ENCODE measurements at places on chromosomes 2 and 18.

GRCh38 chr18:45910405-45911023 lies 56.6 kb downstream of the EPG5 start:
- peak; percentile 7 for DNase-seq

GRCh38 chr18:48065601-48065995 lies 135.1 kb upstream of the SMAD2 start:
- no peak for DNase-seq

- no peak for DNase-seq
Observed at GRCh38 chr2:120568089-120568974, 167.3 kb upstream of the GLI2 start.

DNA sequence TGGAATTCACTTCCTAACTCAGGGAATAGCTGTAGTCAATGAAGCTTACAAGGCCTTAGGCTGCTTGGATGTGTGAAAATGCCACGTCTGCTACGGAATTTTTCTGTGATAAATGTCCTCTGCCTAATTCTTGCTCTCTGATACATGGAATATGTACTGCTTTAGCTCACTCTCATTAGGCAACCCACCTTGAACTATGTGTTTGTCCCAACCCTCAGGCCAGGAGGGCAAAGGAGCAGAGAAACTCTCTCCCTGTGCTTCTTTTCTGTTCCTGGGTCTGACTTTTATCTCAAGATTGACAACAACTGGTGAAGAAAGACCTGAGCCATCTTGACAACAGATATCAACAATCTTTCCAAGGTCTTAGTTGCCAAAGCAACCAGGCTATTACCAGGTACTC lies 143.9 kb downstream of the GCA start:
- DNase-seq, result no peak

GRCh38 chr2:20614201-20615067 lies 36.5 kb downstream of the HS1BP3 start:
- DNase-seq, result no peak

DNA sequence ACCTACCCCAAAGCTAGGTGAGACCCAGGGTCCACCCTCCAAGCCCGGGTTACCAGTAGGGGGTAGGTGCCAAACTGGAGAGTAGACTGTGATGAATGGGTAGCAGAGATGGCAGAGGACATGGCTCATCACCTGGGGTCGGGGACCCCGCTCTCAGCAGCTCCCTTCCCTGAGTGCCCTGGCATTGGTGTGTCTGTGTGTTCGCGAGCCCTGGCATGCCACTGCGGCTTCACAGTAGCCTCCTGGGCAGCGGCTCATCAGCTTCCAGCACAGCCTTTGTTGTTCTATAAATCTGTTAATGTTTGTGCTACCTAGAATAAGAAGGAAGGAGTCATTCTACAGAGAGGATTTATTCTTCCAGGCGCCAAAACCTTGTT lies 62.6 kb upstream of the ALPP start:
- no peak for DNase-seq
